ENCODE measurements at places on chromosomes 1 and 21. TPM values are rescaled to one million over a fixed set of nuclear protein-coding genes. Genes with fewer than 3 reads are reported as not detected.

The MASP2 gene
- not detected for total RNA-seq

The TMPRSS2 gene
- total RNA-seq, result not detected

The HDAC1 gene
- 202 TPM for total RNA-seq

The CAMK2N1 gene
- 7.8 TPM for total RNA-seq

The DFFA gene
- 56.2 TPM for total RNA-seq

The CLDN8 gene
- total RNA-seq, result not detected

The TNNT2 gene
- not detected for total RNA-seq

The AKR7A3 gene
- total RNA-seq, result 0.14 TPM

The CDA gene
- total RNA-seq, result 2.4 TPM

The SMCP gene
- not detected for total RNA-seq

The MXRA8 gene
- total RNA-seq, result 0.56 TPM

The RHOC gene
- 579 TPM for total RNA-seq

The LCE1F gene
- total RNA-seq, result not detected
